Renal cortex interstitium (tissue), 15 donors: ENCODE measurements at places on chromosomes 7 and 10. TPM values are rescaled to one million over a fixed set of nuclear protein-coding genes. Genes with fewer than 3 reads are reported as not detected.

The PLCE1 gene
- polyA plus RNA-seq = 34.6 TPM

The TMEM225B gene
- 1.5 TPM for polyA plus RNA-seq

The NODAL gene
- polyA plus RNA-seq = 0.45 TPM

DNA sequence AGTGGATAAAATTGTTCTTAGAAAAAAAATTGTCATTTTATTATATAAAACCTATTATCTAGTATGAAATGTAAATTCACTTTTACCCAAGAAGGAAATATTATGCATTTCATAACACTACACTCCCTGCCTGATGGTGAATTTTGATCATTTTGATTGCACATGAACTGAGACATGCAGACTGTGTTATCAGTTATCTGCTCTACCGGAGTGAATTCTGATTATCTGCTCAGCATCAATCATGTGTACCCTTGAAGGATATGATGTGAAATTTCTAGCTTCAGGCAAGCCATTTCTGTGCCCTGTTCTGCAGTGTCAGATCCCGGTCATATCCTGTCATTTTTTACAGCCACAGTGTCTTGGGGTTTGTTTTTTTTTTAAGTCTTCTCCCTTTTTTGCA, 85.0 kb upstream of the FGL2 start:
- no peak for DNase-seq

GRCh38 chr7:34807548-34808340, 149.7 kb downstream of the NPSR1 start:
- no peak for DNase-seq

DNA sequence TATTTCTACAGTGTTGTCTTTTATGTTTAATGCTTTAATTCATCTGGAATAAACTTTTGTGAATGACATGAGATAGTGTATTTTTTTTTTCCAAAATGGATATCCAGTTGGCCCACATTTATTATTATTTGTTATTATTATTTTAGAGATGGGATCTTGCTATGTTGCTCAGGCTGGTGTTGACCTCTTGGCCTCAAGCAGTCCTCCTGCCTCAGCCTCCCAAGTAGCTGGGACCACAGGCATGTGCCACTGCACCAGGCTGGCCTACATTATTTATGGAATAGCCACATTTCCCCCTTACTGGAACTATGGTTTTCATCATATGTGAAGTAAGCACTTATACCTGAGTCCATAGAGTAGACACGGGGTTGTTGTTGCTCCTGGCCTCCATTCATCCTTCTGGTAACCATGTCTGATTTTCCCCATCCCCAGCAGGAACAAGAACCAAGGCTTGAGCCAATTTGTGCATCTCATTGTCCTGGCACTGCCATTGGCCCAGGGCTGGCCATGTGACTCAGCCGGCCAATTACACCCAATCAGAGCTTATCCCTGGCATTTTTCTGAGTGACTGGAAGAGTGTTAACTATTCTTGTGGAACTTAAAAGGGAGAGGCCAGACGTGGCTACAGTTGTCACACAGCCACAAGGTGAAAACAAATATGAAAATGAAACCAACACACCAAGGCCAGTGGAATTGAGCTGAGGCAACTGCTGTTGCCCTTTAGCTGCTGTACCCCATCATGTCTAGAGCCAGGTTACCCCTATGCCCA, 23.1 kb downstream of the PRF1 start:
- no peak for DNase-seq
